Smooth muscle cell of the brain vasculature (primary cell): ENCODE measurements at places on chromosomes 5 and 9.
A peak's percentile ranks its signal among the peaks of the same experiment; 100 is the strongest.

- DNase-seq = no peak
Observed at GRCh38 chr9:4266602-4267001, 33.3 kb downstream of the GLIS3 start.

GRCh38 chr9:79127661-79128060, 444.1 kb upstream of the TLE4 start:
- no peak for DNase-seq

DNA sequence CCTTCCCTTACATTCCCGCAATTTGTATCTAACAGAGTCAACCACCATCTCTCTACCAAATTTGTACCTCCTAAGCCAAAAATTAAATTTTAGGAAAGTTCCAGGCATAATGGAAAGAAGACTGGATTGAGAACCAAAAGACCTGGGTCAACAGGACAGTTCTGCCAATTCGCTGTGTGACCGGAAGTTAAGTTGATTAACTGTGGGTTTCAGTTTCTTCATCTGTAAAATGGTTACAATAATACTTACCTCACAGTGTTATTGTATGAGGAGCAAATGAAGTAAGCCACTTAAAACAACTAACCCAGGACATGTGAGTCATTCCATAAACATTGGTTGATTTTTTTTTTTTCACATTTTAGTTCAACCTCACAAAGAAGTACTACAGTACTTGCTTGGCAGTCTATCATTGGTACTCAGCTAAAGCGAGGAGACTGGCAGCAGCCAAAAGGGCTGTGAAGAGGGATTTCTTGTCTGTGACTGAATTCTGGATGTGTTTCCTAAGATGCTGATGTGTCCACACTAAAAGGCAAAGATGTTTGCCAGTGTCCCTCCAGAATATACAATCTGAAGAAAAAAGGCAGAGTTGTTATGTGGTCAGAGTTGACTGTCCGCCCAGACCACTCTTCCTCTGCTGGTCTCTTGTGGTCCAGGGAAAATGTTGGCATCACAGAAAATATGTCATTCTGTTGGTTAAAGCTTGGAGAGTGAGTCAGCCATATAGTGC, 198.6 kb downstream of the TLE1 start:
- peak; percentile 21 for DNase-seq

DNA sequence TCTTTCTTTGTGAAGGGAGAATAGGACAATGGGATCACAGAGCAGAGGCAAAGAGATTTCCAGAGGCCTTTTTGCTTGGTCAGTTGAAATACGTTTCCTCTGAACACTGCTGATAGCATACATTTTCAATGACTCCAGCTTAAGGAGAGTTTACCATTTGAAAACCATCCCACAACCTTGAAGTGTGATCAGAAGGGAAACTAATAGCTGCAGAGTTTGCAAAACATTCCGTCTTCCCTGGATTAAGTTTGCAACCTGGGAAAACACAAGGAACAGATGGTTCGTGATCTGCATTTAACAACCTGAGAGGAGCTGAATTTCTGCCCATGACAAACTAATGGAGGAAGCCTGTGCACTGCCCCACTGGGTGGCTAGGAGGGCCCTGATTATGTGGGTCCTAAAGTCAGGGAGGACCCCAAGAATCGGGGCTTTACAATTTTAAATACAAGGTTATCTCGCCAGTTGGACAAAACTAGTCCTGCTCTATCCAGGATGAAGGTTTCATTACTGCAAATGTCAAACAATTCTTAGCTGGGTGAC, 35.6 kb downstream of the MTX3 start:
- no peak for DNase-seq
